ENCODE measurements at places on chromosomes 13 and 19.

GRCh38 chr13:106089261-106089980 is 446.0 kb downstream of the EFNB2 start:
- DNase-seq: peak; percentile 33

GRCh38 chr13:76730220-76730619 is 156.0 kb downstream of the KCTD12 start:
- no peak for DNase-seq

GRCh38 chr19:55622242-55622969 is 2.0 kb downstream of the ZNF784 start:
- DNase-seq: no peak

DNA sequence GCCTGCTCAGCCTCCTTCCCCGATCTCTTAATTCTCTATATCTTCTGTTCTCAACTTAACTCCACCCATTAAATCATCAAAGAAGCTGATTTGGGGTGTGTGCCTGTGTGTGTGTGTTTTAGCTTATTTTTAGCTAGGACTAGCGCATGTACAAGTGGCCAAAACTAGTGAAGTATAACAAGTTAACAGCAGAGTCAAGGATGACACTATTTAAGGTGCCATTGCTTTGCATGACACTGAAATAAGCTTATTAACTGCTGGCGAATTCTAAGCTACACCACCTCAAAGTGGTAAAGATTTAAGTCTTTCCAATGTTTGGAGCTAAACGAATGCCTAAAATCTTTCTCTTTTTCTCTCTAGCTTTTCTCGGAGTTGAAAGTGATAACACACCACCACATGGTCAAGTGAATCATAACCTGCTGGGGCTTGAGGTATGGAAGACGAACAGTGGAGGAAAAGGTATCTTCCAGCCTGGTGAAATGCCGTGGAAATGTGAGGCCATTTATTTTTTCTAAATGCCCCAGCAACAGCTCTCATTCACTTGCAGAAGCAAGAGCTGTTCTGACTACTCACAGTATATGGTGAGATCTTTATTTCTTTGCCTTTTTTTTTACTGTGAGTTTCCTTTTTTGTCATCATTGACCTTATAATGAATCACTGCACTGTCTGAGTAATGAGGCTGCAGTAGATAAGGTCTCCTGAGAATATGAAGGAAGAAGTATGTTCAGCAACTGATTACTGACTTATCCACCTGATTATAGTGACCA is 570.3 kb downstream of the PCDH9 start:
- peak; percentile 85 for DNase-seq

DNA sequence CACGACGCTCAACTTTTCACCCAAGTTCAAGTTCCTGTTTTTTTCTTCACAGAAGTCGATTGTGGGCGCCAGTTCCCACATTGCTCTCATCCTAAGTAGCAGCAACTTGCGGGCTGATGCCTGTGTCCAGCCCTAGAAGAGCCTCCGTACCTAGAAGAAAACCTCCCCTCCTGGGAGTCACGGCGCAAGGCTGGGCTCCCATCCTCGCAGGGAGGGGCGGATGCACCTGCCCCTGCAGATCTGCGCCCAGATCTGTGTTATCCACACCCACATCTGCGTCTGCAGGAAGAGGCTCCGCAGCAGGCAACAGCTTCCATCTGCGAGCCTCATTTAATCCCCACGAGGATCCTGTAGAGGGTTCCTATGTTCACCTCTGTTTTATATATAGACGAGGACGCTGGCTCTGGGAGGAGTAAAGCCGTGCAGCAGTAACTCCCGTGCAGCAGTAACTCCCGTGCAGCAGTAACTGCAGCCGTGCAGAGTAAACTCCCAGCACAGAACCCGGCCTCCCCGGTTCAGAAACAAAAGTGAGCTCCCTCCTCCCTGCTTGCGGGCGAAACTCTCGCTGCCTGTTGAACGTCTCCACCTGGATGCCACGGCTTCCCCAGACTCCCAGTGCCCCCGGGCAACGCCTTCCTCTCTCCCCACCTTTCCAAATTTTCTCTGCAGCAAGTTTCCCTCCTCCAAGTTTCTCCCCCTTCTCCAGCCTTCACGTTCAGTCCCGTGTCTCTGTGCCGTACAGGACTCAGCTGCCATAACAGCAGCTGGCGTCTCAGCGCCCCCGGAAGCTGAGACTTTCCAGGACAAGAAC is 23.5 kb upstream of the LAIR1 start:
- DNase-seq: no peak

DNA sequence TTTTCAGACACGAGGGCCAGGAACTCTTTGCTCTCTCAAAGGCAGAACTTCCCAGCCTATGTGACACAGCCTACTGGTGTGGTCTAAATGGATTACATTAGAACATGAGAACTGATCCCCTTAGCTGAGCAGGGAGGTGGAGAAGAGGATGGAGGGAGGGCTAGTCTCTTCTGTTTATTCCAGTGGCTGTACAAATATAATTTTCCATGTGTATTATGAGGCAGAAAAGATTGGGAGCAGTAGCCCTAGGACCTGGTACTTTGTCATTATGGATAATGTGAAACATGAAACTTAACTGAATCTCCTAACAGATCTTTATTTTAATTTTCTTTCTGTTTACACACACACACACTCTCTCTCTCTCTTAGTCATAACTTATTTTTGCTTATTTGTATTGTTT is 82.1 kb downstream of the WDFY2 start:
- DNase-seq: no peak

DNA sequence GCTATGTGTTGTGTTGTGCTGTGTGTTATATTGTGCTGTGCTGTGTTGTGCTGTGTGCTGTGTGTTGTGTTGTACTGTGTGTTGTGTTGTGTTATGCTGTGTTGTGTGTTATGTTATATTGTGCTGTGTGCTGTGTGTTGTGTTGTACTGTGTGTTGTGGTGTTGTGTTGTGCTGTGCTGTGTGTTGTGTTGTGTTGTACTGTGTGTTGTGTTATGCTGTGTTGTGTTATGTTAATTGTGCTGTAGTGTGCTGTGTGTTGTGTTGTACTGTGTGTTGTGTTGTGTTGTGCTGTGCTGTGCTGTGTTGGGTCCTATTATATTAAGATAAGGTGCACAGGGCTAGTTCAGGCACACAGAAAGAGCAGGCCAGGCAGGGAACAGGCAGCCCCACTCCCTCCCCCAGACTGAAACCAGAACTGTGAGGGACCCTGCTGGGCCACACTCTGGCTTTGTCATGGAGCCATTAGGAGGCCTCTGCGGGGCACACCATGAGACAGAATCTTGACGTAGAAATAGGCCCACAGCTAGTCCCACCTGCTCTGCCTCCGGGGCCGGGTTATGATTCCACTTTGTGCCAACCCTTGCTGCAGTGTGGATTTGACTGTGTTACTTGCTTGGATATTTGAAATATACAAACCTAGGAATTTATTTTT is 12.1 kb downstream of the SOX1 start:
- no peak for DNase-seq

GRCh38 chr13:95707035-95707434 is 30.1 kb downstream of the DNAJC3 start:
- no peak for DNase-seq

DNA sequence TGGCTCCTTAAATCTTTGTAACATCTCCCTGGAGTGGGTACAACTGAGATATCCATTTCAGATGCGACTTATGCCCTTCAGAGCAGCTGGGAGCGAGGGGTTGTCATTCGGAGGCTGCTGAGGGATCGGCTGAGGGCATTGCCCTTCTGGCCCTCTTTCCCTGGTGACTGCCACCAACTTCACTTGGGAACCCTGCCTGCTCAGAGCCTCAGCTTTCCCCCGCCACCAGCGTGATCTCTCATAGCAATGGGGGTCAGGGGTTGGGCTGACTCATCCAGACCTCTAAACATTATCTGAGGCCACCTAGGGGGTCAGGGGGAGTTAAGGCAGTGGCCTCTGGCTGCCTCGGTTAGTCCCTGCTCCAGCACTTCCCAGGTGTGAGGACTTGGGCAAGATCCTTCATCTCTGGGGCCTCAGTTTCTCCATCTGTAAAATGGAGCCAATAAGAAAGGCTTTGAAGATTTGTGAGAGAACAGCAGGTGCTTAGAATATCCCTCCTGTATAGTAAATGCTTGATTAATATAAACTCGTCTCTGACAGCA is 1.1 kb downstream of the PRX start:
- no peak for DNase-seq

DNA sequence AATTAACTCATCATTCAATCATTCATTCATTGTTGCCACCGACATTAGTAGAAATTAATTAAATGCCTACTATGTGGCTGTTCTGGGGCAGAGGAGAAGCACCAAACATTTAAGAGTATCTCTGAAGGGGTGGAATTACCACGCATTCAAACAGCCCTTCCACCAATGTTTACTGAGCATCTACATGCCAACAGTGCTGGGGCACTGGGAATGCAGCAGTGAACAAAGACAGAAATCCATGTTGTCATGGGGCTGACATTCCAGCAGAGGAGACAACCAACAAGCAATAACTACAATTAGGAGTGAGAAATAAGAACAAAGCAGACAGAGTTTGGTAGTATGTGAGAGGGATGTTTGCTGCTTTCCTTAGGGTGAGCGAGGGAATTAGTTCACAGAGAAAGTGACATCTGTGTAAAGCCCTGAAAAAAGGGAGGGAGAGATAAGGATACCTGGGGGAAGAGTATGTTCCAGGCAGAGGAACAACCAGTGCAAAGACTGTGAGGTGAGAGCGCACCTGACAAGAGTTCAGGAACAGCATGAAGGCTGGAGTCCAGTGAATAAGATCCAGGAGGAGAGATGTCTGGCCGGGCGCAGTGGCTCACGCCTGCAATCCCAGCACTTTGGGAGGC is 1.3 kb upstream of the PAK4 start:
- no peak for DNase-seq

Measured in fibroblast of mammary gland (primary cell).